Stimulated activated CD4-positive, alpha-beta T cell treated with anti-CD3 and anti-CD28 coated beads, TNF-alpha, amount 100 ng/mL, for 1 hour (primary cell): ENCODE measurements at places on chromosomes 2 and 18.

- no peak for DNase-seq
Observed at GRCh38 chr2:69693059-69693774, 48.7 kb upstream of the ANXA4 start.

GRCh38 chr2:165141601-165142354 lies 62.1 kb downstream of the SCN3A start:
- DNase-seq: no peak

- no peak for DNase-seq
Observed at GRCh38 chr18:31723990-31724711, 36.5 kb downstream of the SLC25A52 start.

DNA sequence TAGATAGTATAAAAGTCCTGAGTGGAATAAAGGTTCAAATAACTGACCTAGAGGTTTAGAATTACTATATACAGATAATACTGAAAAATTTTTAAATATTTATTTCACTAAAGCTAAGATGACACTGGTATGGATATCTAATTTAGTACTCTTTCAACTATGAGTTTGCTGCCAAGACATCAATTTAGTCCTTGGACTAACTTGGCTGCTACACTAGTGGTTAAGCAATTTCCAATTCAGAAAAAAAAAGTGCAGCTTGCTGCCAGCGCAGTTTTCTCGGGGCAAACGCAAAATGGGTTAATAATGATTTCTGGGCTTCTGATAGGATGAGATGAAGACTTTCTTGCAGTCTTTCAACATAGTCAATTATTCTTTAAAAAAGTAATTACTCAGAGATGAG lies 10.8 kb downstream of the BUB1 start:
- no peak for DNase-seq

GRCh38 chr2:30230497-30231211 lies 680 bp upstream of the LBH start:
- DNase-seq: no peak

- DNase-seq: no peak
Observed at GRCh38 chr2:15111718-15112117, 449.4 kb downstream of the NBAS start.

- no peak for DNase-seq
Observed at GRCh38 chr2:26316041-26316440, 29.9 kb upstream of the SELENOI start.

DNA sequence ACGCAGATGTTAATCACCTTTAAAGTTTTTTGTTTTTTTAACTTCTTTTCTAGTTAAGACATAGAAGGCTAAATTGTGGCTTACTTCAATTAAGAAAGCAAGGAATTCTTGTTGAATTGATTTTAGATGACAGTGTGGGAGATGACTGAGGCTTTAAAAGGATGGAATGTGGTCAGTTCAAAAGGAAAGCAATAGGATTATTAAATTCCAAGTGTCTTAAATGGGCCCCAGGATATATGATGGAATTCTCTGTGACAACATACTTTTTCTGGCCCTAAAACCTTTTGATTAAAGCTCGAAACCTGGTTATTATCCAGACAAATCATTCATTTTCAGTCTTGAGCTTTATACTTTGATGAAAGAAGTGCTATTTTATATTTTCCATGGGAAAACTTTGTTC lies 179.0 kb upstream of the TMEFF2 start:
- no peak for DNase-seq

DNA sequence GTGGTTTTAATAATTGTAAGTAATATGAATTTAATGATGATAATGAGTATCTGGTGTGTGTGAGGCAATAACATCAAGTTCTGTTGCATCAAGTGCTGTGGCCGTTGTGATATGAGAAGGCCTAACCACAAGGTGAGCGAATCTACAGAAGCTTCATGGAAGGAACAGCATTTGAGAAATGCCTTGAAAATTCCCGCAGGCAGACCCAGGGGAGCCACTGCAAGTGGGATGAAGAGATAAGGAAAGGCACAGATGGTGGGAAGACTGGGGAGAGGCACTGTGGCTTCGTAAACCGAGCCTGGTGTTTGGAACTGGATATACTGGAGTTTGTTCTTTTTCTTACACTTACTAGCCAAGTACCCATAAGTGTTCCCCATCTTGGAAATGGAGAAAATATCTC lies 357.5 kb downstream of the PTPRM start:
- no peak for DNase-seq

- no peak for DNase-seq
Observed at GRCh38 chr18:38007676-38008330, 442.2 kb upstream of the CELF4 start.

DNA sequence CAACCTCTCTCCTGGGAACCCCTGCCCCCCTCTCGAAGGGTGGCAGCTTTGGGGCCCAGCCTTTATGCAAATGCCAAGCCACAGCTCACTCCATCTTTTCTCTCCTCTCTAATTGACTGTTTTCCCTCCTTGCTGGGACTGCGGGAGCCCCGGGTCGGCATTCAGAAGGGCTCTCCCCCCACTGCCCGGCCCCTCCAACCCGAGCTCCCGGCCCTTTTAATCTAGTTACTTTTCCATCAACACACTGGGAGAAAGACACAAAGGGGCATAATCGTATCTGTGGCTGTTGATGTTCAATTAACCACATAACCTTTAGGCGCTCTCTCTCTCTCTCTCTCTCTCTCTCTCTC lies 95.4 kb downstream of the INHBB start:
- DNase-seq: no peak

GRCh38 chr2:1740716-1741589 lies 3.4 kb downstream of the PXDN start:
- DNase-seq: no peak

- no peak for DNase-seq
Observed at GRCh38 chr18:24181806-24182205, 42.9 kb downstream of the CABYR start.

- DNase-seq: no peak
Observed at GRCh38 chr2:16152928-16153753, 212.8 kb downstream of the MYCN start.

- DNase-seq: no peak
Observed at GRCh38 chr2:186544255-186544675, 45.6 kb upstream of the ITGAV start.

DNA sequence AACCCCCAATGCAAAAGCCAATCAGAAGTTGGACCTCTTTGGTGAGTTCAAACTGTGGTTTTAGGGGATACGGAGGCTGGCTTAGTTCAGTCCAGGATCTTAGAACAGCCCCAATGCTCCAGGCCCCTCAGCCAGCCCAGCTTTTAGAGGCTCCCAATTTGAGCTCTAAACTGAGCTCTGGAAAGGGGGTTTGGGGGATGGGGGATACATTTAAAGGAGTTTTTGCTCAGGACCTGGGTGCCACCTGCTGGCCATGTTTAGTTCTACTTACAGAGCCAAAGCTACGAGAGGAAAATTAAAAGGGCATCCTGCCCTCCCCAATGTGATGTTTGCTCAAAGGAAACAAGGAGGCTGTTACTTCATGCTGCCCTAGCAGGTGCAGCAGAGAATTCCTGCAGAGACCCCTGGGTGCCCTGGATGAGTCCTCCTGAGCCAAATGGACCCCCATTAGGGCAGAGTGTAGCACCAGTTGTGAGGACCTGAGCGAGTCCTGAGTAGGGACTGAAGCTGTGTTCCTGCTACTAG lies 15.9 kb upstream of the TMEM214 start:
- DNase-seq: peak; percentile 10

DNA sequence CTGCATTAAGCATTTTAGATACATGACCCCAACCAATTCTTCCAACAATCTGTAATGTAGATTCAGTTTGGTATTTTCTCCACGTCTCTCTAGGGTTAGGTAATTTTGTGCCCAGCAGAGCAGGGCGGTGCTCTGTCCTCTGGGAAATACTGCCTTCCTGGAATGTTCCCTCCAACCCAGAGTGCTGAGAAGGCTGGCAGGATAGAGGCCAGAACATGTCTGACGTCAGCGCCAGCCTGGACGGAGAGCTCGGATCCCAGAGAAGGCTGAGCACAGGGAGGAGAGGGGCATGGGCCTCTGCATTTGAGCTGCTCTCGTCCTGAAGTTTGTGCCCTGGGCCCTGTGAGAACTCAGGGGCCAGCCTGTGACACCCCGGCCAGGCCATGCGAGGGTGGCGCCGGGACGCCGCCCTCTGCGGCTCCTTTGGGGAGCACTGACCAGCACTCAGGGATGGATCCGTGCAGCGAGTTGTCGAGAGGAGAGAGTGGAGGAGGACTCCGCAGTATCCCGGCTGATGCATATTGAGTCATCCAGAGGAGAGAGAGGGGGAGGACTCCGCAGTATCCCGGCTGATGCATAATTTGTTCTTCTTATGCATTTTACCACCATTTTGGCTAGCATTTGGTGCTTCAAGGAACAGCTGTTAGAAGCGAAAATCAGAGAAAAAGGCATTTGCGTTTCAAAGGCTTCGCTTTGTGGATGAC lies 80.0 kb upstream of the PXDN start:
- no peak for DNase-seq

DNA sequence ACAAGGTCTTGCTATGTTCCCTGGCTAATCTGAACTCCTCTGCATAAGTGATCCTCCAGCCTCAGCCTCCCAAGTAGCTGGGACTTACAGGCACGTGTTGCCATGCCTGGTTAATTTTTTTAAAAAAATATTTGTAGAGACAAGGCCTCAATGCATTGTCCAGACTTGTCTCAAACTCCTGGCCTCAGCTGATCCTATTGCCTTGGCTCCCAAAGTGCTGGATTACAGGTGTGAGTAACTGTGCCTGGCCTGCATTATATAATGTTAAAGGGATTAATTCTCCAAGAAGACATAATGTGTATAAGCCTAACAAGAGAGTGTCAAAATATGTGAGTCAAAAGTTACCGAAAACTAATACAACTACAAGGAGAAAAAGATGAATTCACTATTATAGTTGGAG lies 32.2 kb downstream of the BUB1 start:
- no peak for DNase-seq

DNA sequence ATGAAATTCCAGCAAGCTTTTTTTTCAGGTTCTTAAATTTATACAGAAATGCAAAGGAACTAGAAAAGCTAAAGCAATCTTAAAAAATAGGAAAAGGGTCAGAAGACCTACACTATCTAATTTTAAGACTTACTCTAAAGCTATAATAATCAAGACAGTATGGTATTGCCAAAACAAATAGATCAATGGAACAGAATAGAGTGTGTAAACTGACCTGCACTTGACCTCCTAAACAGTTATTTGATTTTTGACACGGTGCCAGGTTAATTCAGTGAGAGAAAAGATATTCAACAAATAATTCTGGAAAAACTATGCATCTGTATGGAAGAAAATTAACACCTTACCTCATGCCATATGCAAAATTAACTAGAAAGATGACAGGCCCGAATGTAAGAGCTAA lies 73.6 kb downstream of the OLA1 start:
- DNase-seq: no peak

DNA sequence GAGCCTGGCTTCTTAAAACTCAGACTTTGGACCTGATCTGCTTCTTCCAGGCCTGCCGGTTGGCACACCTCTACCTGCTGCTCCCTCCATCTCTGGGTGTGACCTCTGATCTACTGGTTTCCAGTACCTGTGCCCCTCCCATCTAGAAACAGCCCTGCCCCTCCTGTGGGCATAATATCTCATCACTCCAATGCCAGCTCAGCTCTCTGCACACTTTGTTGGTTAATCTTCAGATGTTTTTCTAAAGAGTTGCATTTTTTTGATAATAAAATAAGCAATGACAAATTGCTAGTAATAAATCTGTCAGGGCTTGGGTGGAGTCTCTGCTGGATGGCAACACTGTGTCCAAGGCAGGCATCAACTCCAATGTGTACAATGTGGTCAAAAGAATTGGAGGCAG lies 89.6 kb upstream of the PPP1CB start:
- DNase-seq: no peak

GRCh38 chr2:66938471-66938967 lies 458.6 kb upstream of the ETAA1 start:
- DNase-seq: no peak

GRCh38 chr2:216698895-216699294 lies 3.5 kb upstream of the IGFBP5 start:
- DNase-seq: no peak

GRCh38 chr2:41832218-41832617 lies 215.6 kb upstream of the PKDCC start:
- no peak for DNase-seq

DNA sequence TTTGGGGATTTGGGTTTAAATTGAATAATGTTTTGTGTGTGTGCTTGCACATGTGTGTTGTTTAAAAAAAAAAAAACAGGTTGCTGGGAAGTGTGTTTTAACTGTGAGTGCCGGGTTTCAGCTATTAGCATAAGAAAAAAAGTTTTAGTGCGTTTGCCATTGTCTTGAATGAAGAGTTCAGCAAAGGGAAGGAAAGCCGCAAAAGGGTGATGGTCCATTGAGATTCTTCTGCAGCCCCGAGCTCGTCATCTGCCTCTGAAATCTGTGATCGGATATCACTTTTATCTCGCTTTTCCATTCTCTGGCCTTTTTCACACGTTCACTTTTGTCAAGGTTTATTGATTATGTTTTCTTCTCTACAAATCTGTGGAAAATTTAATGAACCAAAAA lies 4.7 kb downstream of the GLI2 start:
- DNase-seq: no peak

DNA sequence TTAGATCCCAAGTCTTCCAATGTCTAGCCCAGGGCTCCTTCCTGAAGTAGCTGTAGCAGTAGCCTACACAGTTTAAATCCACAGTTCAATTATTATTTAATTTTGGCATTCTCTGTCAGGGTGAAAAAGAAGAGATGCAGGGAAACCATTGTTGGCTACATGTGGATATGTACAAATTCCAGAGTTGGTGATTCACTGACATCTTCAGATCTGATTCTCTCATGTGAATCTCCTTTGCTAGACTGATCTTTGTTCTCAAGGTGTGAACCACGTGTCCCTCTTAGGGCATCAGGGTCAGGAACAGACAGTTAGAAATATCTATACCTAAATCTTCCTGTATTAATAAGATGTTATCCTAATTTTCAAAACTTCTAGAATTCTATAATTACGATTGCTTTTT lies 36.7 kb downstream of the ADCYAP1 start:
- DNase-seq: no peak

DNA sequence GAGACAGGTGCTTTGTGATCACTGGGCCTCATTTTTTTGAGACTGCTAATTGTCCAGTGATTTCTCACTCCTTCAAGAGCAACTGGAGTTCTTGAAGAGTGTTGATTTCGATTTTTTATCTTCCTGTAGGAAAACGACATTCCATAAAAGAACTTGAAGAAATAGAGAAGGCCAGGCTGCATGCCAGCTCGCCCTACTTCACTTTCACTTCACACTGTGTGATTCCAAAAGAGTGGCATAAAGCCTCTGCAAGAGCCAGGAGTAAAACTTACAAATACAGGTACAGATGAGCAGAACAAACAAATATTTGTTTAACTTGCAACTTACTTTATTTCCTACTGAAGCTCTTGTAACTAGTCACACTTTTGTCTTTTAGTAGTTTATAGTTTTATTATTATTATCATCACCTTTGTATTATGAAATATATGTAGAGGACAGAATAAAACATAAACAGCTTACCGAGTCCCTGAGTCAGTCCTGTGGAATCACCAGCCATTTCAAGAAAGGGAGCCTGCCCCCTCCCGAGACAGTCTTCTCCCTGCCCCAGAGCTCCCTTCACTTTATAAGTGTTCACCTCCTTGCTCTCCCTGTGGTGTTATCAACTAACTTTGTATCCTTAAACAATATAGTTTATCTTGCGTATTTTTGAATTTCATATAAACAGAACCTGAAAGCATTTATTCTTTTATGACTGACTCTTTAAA lies 8.7 kb downstream of the FAM228A start:
- DNase-seq: no peak

- no peak for DNase-seq
Observed at GRCh38 chr2:54613794-54614257, 109.6 kb upstream of the EML6 start.
